ENCODE measurements at places on chromosomes 5 and 9.
A peak's percentile ranks its signal among the peaks of the same experiment; 100 is the strongest.

- no peak for DNase-seq
Observed at GRCh38 chr5:84364043-84364442, 20.6 kb downstream of the EDIL3 start.

- DNase-seq, result no peak
Observed at GRCh38 chr9:125089331-125089730, 54.0 kb downstream of the SCAI start.

DNA sequence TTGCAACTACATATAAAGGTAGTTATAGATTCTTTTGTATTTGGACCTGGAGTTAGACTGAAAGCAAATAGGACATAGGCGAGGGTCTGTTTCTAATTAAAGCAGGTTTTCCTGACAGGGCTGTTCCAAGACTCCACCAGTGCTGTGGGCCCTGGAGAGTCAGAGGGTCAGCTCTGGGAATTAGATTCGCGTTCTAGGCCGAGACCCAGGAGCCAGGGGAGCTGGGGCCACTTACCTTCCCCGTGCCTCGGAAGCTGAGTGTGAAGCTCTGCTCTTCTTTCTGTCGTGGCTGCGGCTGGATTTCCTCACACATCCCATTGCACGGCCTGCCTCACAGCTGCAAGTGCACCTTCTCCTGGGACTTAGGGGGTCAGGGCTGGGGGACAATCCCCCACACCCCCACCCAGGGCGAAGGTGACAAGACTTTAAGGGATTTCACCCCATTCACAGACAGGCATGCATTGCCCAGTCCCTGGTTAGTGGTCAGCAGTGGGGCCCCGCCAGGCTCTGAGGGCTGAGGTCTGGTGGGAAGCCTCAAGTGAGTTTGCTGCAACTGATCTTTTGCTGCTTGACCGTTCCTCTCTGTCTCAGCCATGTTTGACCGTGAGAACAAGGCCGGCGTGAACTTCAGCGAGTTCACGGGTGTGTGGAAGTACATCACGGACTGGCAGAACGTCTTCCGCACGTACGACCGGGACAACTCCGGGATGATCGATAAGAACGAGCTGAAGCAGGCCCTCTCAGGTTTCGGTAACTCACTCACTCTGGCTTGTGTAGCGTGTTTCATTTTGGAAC, 15.3 kb upstream of the AHRR start:
- no peak for DNase-seq

- no peak for DNase-seq
Observed at GRCh38 chr5:2271316-2271715, 388.6 kb upstream of the IRX4 start.

- no peak for DNase-seq
Observed at GRCh38 chr5:35197351-35197750, 32.9 kb downstream of the PRLR start.

DNA sequence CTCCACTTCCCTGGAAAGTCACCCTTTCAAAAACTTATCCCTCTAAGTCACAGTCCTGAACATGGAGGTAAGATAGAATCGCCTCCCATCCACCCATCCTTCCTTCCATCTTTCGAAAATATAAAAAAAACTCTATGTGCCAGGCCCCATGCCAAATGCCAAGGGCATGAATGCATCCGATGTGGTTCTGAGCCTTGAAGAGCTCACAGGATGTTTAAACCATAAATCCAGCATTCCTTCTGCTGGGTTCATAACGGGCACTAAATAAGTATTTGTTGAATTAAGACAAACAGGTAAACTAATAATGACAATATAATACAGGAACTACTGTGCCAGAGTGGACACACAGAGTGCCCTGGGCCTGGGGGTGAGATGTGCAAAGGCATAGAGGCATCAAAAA, 147.3 kb downstream of the TTLL11 start:
- no peak for DNase-seq

- no peak for DNase-seq
Observed at GRCh38 chr9:137504432-137504777, 45.3 kb upstream of the NSMF start.

DNA sequence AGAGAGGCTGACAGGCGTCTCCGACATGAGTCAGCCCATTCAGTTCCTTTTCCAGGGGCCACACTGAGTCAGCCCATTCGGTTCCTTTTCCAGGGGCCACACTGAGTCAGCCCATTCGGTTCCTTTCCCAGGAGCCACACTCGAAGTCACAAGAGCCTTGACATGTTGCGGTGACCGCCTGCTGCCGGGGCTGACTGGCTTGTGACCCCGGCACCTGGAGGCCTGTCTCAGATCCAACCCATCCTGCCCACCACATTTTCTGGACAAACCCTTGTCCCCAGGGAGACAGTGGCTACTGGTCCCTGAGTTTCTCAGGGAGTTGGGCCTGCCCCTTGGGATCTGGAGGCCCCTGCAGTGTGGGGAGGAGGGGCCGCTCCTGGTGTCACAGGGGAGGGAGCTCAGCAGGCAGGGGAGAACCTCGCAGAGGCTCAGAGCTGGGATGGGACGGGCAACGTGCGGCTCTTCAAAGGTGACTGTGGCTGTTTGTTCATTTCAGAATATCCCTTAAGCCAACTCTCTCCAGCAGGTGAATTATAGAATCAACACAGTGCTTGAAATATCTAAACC, 40.5 kb upstream of the LPCAT1 start:
- peak; percentile 76 for DNase-seq

GRCh38 chr5:144009116-144009515, 161.3 kb downstream of the YIPF5 start:
- DNase-seq, result no peak

Measured in kidney capillary endothelial cell (primary cell).